DMS153 (cell line): ENCODE measurements at places on chromosomes 12 and 14.
A peak's percentile ranks its signal among the peaks of the same experiment; 100 is the strongest.

DNA sequence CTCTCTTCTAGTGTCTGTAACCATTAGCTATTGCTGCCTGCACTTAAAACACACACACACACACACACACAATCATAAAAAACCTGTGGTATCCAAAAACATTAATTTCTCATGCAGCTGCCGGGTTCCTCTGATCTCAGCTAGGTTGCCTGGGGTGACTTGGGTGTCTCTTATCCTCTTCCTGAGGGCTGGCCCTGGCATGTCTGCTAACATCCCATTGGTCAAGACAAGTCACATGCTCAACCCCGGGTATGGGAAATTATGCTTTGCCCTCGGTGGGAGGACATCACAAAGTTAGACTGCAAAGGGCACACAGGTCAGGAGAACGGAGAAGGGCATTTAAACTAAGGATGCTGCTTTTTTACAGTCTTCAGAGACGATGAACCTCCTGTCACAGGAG is 55.7 kb downstream of the TRPV4 start:
- DNase-seq: peak; percentile 17

DNA sequence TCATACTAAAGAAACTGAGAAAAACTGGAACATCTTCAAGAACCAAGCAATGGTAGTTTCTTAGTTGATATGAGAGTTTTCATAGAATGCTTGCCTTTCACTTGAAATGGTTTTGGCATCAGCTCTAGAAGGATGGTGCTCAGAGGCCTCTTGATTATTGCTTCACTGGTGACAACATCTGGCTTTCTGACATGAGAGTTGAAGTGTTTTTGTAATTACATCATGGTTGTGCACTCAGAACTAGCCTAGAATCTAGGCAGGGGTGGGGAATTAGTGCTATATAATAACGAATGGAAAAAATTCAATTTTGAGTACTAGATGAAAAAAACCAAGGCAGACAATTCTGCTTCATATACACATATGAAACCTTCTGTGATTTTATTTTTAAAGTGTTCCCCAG is 172.8 kb upstream of the LMNTD1 start:
- DNase-seq: no peak

DNA sequence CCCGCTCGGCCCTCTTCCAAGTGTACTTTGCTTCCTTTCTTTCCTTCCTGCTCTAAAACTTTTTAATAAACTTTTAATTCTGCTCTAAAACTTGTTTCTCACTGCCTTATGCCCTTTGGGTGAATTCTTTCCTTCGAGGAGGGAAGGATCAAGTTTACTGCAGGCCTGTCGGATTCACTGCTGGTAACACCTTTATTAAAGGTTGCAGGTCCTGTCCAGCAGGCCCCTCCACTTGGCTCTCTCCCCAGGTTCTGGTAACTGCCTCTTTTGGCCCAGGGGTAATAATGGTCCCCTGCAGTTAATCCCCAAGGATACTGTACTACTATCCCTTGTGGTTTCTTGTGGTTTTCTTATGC is 152.7 kb upstream of the EEA1 start:
- no peak for DNase-seq

- no peak for DNase-seq
Measured at GRCh38 chr12:31300341-31300740, 25.6 kb downstream of the SINHCAF start.

GRCh38 chr14:70832561-70833305 is 23.4 kb upstream of the MAP3K9 start:
- DNase-seq: no peak

DNA sequence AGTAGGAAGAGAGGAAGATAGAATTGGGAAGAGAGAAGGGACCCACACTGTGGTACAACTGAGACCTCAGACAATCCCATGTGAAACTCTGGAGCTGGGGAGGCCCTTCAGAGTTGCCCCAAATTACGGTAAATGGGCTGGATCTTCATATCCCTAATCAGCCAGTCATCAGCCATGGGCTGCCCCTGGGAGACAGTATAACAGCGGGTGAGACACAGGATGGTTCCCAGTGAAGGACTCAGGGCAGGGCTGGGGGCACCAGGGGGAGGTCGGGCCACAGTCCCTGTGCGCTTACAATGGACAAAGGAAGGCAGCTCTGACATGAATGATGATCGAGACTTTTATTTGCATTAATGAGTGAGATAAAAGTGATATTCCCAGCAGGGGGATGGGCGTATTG is 74.2 kb upstream of the BDKRB2 start:
- no peak for DNase-seq

- DNase-seq: no peak
Measured at GRCh38 chr12:49671031-49671765, 36.0 kb downstream of the FMNL3 start.

- no peak for DNase-seq
Measured at GRCh38 chr12:53575502-53576249, 50.5 kb downstream of the ATF7 start.

DNA sequence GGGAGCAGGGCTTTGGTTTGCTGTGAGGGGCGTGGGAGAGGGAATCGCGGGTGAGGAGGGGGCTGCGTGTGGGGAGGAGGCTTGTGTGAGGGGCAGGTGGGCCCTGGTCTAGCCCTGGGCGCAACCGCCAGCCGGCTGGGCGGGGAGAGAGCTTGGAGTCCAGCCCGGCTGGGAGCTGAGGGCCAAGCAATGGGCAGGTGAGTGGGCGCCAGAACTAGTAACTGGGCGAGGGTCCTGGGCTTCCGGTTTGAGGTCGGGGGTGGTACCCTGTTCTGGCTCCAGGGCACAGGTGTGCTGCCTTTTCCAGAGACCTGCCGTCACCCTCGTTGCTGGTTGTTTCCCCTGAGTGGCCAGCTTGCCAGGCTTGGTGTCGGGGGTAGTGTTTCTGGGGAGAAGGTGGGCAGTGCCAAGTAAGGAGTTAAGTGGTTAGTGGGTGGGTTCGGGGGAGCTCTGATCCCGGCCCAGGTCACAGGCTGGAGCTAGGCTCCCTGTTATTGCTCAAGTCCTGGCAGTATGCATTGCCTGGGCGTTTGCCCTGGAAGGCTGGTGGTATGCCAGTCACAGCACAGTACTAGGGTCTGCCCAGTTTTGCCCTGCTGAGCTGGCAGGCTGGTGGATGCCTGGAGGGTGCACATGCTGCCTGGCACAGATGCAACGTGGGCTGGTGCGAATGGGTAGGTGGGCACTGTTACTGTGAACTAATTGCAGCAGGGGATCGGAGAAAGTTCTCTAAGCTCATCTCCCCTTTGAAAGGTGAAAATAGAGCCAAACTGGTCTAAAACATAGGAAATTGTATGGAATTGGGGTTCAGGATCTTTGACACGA is 683 bp downstream of the CIPC start:
- no peak for DNase-seq

- no peak for DNase-seq
Measured at GRCh38 chr14:52553002-52553670, 500 bp downstream of the GPR137C start.

DNA sequence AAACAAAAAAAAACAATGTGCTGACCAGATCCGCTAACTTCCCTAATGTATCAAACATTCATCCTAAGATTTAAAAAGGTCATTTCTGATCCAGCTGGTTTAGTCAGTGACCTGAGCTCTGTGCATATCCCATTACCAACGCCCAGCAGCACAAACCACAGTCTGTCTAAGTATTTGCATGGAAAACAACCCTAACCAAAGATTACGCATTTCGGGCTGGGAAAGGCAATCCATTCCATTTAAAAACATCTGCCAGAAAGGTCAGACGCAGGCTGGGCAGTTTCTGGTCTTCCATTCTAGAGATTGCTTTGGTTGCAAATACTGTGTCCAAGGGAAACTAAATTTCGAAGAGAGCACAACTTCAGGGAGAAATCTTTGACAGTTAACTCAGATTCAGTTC is 234.9 kb downstream of the FLRT2 start:
- no peak for DNase-seq

DNA sequence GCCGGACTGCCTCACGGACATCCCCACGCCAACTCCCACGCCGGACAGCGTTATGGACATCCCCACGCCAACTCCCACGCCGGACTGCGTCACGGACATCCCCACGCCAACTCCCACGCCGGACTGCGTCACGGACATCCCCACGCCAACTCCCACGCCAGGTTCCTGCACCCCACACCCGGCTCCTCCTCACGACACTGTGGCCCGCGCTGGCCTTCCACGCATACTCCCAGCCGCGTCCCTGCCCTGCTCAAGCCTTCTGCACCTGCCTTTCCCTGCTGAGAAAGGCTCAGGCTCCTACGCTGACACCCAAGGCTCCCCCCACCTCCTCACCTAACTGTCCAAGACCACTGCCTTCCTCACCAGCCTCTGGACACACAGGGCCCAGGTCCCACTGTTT is 9.7 kb downstream of the CACNA2D4 start:
- DNase-seq: no peak

GRCh38 chr12:29591140-29592020 is 93.9 kb upstream of the OVCH1 start:
- DNase-seq: no peak

DNA sequence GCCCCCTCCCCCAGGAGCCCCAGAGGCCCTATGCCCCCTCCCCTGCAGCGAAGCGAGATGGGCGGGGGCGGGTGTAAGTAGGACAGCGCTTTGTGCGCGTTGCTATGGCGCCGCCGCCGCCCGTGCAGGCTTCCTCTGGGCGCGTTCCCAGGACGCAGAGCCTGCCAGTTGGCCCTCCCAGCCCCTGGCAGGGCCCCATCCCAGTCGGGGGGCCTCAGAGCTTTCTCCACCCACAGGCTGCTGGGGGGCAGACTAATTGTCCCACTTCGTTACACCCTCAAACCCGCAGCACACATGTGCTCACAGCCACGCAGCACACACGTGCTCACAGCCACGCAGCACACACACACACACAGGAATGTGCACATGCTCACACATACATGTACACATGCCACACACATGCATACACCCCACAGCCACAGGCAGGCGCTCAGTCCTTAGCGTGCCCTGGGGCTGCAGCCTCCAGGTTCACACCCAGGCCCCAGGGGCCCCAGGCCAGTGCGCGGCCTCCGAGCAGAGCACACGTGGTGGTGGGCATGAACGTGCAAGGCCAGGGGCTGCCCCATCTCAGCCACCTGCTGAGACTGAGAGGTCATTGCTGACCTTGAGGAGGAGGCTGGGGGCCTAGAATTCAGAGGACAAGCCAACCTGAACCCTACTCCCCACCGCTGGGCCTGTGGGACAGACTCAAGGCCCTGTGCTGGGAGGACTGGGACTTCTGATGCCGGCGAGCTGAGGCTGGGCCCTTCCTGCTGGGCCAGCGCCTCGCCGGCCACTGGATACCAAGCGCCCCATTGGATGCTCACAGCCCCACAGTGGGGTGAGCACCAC is 15.6 kb downstream of the TRMT61A start:
- no peak for DNase-seq

DNA sequence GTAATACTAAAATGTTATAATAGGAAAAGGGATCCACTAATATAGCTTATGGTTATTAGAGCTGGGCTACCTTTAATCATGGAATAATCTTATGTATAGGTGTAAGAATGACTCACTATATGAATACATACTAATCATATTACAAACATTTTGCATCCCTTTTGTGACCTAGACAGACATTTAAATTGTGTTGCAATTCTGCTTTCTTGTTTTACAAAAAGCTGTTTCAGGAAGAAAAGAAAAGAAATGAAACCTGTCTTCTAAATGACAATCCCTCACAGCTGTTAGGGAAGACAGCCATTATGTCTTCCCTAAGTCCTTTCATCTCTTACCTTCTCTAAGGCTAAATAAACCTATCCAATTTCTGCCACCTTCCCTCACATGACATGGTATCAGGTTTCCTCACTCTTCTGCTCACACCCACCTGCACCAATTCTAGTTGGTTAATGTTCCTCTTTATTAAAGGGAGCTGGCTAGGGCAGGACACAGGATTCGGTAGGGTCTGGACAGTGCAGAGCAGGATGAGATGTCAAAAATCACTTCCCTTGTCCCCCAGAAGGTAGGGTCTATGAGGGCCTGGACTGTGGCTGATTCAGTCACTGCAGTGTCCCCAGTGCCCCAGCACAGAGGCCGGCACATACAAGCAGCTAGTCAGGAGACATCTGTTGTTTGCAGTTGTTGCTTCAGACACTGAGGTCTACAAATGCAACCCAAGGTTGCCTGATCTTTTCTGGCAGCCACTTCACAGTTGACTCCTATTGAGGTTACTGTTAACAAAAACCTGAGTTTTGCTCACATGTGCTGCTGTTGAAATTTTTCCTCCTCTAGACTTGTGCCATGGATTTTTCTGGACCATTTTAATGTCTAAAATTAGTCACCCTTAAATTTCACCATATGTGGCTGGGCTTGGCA is 3.7 kb downstream of the DHRS7 start:
- DNase-seq: peak; percentile 69

GRCh38 chr12:4261655-4262054 is 11.9 kb upstream of the CCND2 start:
- DNase-seq: no peak

DNA sequence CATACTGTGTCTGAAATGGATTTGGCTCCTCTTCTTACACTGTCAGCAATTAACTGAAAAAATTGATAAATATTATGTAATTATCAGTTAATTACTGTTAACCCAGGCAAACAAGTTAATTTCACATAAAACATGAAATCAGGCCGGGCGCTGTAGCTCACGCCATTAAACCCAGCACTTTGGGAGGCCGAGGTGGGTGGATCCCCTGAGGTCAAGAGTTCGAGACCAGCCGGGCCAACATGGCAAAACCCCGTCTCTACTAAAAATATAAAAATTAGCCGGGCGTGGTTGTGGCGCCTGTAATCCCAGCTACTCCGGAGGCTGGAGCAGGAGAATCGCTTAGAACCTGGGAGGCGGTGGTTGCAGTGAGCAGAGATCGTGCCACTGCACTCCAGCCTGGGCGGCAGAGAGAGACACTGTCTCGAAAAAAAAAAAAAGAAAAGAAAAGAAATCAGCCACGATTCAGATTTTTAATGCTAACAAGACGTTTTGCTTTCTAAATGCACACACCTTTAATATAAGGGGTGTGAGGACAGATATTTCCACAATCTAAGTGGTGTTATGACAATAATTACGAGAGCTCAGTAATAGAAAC is 473 bp upstream of the TMEM19 start:
- no peak for DNase-seq

- no peak for DNase-seq
Measured at GRCh38 chr12:6049587-6049986, 74.9 kb downstream of the VWF start.

GRCh38 chr14:24307575-24308341 is at the start of gene CIDEB:
Gene CIDEB, minus strand, starts transcription at chr14:24307977. Its CDS starts 119 bp downstream, at chr14:24307858.
- DNase-seq: no peak

- DNase-seq: no peak
Measured at GRCh38 chr14:98665007-98665406, 607.0 kb downstream of the BCL11B start.

- DNase-seq: no peak
Measured at GRCh38 chr14:73770977-73771847, 57.0 kb upstream of the PNMA1 start.

- DNase-seq: no peak
Measured at GRCh38 chr14:36879558-36879957, 217.9 kb downstream of the PAX9 start.

DNA sequence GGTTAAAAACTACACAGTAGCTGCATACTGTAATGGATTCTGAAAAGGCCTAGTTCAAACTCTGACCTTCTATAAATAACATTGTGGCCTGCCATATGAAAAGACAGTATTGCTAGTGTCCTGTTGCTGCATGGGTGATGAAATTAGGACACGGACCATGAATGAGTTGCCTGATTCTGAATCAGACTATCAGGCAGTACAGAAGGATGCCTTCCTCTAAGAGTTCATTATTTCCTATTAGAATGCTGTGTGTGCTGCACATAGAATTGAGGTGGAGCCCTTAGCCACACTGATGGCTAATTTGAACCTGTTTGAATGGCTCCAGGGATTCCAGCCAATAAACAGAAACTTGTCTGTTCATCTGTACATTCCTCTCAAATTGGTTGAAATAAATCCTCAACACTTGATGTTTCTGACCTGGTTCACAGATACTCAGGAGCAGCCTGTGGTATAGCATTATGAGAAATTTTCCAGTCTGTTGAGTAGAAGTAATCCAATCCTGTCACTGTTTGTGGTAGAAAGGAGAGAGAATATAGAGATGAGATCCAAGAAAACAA is 483.2 kb downstream of the APAF1 start:
- no peak for DNase-seq
